ENCODE measurements at places on chromosomes 2 and 18. TPM values are rescaled to one million over a fixed set of nuclear protein-coding genes. Genes with fewer than 3 reads are reported as not detected.

Gene MC5R
- total RNA-seq: not detected

Gene RND3
- total RNA-seq: not detected

Gene ABCG5
- total RNA-seq: not detected

Gene RAB27B
- 0.14 TPM for total RNA-seq

Gene CRACDL
- total RNA-seq: 0.79 TPM

Gene SERPINB3
- total RNA-seq: not detected

Gene SLC9A4
- total RNA-seq: 0.14 TPM

- H3K36me3 ChIP-seq: no peaks in the 10 kb centered on the region
- H3K4me1 ChIP-seq: peaks cover 5% of the 10 kb centered on the region
- H3K4me3 ChIP-seq: no peak overlapping the region
- H3K27ac ChIP-seq: no peak overlapping the region
Observed at GRCh38 chr2:159118115-159118858, 149.8 kb downstream of the TANC1 start.

- H3K4me3 ChIP-seq: no peak overlapping the region
- H3K27ac ChIP-seq: no peak overlapping the region
- H3K36me3 ChIP-seq: no peaks in the 10 kb centered on the region
- no peaks in the 10 kb centered on the region for H3K27me3 ChIP-seq
- H3K4me1 ChIP-seq: no peaks in the 10 kb centered on the region
Observed at GRCh38 chr2:194383401-194383800, 1273.6 kb upstream of the SLC39A10 start.

GRCh38 chr2:159595410-159596046 is 20.8 kb downstream of the BAZ2B start:
- no peaks in the 10 kb centered on the region for H3K27me3 ChIP-seq
- peaks cover 1% of the 10 kb centered on the region for H3K4me1 ChIP-seq
- H3K4me3 ChIP-seq: no peak overlapping the region
- DNase-seq: no peak
- no peaks in the 10 kb centered on the region for H3K36me3 ChIP-seq

DNA sequence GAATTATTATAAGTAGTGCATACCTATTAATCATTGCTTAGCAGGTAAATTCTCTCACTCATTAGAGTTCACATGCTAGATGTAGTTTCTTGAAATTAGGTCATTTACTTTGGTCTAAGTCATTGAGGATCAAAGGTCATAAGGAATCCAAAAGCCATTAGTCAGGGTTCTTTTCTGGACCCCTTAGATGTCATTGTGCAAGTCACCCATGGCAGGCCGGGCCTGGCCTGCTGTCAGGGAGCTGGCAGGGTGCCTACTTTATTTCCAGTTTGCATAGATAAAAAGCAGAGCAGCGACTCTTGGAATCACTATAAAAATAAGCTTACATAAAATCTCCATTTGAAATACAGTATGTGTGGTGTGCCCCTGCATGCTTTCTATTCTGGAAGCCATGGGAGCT is 91.3 kb downstream of the MEIS1 start:
- H3K27me3 ChIP-seq: no peaks in the 10 kb centered on the region
- no peak overlapping the region for H3K27ac ChIP-seq
- H3K4me1 ChIP-seq: no peaks in the 10 kb centered on the region
- no peak overlapping the region for H3K4me3 ChIP-seq
- DNase-seq: no peak
- H3K36me3 ChIP-seq: no peaks in the 10 kb centered on the region

DNA sequence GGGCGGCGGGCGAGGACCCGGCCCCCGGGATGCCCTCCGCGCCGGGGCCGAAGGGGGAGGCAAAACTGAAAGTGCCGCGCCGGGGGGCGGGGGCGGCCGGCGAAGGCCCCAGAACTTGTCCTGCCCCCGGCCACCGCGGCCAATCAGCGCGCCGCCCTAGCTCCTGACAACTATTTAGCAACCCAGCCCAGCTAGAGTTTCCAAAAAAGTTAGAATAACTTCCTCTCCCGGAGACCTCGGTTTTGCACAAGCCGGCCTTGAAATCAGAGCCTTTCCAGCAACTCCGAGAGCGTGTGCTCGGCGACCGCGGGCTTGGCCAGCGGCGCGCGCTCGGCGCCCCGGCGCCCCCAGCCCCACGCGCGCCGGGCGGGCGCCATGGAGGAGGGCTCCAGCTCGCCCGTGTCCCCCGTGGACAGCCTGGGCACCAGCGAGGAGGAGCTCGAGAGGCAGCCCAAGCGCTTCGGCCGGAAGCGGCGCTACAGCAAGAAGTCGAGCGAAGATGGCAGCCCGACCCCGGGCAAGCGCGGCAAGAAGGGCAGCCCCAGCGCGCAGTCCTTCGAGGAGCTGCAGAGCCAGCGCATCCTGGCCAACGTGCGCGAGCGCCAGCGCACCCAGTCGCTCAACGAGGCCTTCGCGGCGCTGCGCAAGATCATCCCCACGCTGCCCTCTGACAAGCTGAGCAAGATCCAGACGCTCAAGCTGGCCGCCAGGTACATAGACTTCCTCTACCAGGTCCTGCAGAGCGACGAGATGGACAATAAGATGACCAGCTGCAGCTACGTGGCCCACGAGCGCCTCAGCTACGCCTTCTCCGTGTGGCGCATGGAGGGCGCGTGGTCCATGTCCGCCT is at the start of gene TWIST2:
TSS of gene TWIST2 (plus strand) at position 245 of the 850 bp plus-strand sequence. CDS start at position 376, 131 bp downstream.
- H3K27me3 ChIP-seq: peaks cover 62% of the 10 kb centered on the region
- no peaks in the 10 kb centered on the region for H3K36me3 ChIP-seq
- peak within 1 kb of the TSS; percentile 10 for H3K4me3 ChIP-seq
- H3K27ac ChIP-seq: no peak within 1 kb of the TSS
- no peak for DNase-seq

GRCh38 chr2:138071720-138072719 is 107.7 kb downstream of the HNMT start:
- H3K27ac ChIP-seq: no peak overlapping the region
- H3K4me1 ChIP-seq: no peaks in the 10 kb centered on the region
- H3K27me3 ChIP-seq: no peaks in the 10 kb centered on the region
- H3K4me3 ChIP-seq: no peak overlapping the region

GRCh38 chr2:29246383-29247300 is 131.4 kb downstream of the CLIP4 start:
- no peak for DNase-seq
- H3K27me3 ChIP-seq: no peaks in the 10 kb centered on the region
- no peak overlapping the region for H3K27ac ChIP-seq
- no peaks in the 10 kb centered on the region for H3K36me3 ChIP-seq
- no peaks in the 10 kb centered on the region for H3K4me1 ChIP-seq

Data from activated T-cell treated with anti-CD3 and anti-CD28 coated beads, Interleukin-2, amount 50 U/mL, for 72 hours (primary cell).